ENCODE measurements at places on chromosomes 2 and 18.

DNA sequence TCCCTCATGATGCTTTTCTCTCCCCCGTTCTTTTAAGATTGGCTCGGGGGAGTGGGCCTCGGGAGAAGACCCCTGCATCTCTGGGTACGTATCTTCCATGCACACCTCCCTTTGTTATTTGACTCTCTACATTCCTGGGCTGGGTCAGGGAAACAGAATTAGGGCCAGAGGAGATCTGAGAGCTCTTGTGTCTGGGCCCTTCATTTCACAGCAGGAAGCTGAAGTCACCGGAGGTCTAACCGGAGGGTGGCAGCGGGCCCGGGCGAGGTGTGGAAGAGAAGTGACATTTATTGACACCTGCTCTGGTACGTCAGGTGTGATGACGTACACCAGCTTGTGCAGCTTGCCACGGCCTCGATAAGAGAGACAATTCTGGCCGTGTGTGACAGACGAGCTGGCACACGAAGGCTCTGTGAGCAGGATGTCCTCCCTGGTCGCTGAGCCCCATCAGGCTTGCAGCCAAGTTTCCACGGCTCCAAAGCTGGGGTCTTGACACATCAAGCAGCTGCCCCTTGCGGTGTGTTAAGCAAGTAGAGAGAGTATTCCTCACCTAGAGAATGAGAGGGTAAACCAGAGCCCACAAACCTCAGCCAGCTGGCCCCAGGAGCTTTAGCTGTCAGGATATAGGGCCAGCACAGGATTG, 30.4 kb downstream of the TOGARAM2 start:
- peak; percentile 95 for DNase-seq

- DNase-seq = no peak
Observed at GRCh38 chr2:219946529-219946928, 319.1 kb downstream of the SLC4A3 start.

DNA sequence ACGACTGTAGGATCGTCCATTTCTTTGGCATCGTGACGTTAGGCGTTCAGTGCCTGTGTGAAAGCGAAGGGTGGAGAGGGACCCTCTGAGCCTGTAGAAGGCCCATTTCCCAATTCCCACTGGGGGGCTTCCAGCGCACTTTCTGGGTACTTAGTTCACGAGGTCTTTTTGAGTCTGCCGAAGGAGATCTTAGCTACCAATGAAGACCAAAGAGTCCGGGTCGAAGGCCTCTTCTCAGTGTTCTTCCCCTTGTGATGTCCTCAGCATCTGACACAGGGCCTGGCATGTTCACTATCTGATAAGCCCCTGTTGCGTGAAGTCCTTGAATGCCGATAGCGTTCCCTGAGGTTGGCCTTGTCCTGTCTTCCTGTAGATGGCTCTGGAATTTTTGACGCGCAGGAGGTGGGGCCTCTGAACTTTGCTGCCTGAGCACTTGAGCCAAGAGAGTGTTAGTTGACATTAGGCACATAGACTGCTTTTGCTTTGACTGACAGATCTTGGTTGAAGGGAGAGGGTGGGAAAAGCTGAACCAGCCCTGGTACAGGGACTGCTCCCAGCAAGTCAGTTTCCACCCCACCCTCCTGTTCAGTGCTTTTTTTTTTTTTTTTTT, 52.8 kb downstream of the LDLRAD4 start:
- no peak for DNase-seq

GRCh38 chr2:42980764-42981416, 188.5 kb upstream of the HAAO start:
- no peak for DNase-seq

DNA sequence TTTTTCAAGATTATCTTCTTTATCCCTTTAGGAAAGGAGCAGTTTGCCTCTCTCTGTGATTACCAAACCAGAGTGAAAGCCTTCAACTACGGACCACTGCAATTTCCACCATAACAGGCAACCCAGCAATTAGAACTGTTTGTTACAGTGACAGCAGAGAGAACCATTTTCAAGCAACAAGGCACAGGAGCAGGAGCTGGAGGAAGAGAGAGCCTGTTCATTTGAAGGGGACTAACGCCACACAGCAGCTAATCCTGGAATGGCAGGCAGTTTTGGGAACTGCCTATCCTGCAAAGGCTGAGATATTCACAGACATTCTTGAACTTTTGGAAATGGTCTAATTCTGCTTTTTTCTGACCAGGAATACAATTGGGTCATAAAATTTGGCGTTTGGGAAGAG, 1541.9 kb upstream of the PIK3C3 start:
- DNase-seq = no peak

DNA sequence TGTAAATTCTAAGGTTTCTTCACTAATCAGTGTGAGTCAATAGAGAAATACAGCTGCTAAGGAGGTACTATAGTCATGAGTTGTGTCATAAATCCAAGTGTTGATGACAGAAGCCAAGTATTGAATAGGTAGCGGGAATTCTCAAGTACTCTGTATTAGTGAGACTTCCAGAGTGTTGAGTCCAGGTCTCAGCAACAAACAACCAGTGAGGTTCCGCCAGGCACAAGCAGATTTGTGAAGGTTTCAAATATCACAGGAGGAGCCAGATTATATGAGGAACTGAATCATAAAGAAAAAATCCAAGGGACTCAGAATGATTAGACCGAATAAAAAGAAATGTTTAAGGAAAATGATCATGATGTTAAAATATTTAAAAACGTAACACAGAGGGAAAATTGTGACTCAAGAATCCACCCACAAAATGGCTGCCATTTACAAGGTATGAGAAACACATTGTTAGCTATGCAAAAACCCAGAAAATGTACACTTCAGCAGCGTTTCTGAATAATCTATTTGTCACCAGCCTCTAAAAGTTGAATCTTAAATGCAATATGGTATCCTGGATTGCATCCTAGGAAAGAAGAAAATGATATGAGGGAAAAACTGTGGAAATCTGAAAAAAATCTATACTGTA, 27.3 kb upstream of the EVA1A start:
- no peak for DNase-seq

- DNase-seq = no peak
Observed at GRCh38 chr2:104849618-104850141, 4.2 kb upstream of the POU3F3 start.

GRCh38 chr18:46820863-46821262, 64.0 kb upstream of the ST8SIA5 start:
- no peak for DNase-seq

DNA sequence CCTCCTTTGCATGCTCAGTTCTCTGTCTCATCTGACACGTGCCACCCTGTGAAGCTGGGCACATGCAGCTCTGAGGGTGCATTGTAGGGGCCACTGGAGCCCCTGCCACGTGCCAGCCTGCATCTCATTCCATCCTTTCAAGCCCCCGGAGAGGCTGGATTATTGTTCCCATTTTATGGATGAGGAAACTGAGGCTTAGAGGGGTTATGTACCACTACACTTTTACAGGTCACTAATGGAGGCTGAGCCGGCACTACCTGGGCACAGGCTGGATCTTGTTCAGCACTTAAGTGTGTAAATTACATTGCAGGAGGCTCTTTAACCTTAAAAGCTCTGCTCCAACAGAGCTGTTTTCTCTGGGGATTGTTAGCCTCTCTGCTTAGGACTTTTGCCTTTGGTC, 47.5 kb downstream of the KCNIP3 start:
- no peak for DNase-seq

DNA sequence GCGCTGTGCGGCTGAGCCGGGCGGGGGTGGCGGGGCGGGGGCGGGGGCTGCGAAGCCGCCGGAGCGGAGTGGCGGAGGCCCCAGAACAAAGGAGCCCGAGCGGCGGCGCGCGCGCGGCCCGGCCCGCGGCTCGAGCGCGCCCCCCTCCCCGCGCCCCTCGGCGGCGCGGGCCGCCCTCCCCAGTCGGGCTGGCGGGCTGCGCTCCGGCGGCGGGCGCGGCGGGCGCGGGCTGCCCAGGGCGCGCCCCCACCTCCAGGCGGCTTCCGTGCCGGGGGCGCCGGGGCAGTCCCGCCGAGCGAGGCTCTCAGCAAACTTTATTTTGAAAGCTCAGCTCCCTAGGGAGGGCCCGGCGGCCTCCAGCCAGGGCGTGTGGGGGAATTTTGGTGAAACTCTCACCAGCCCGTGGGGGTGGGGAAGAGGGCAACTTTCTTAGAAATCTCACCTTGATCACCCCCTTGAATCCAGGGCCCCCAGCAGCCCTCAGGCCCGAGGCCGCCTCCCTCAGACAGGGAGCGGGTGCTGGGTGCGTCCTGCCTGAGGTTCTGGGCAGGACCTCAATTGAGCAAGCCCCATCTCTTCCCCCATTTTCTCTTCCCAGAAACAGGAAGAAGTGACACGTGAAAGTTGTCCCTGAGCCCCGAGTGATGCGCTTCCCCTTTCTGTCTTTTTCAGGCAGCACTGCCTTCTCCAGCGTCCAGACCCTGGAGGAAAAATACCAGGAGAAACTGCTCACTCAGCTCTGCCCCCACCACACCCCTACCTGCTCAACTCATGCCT, 786 bp downstream of the TET3 start:
- no peak for DNase-seq

DNA sequence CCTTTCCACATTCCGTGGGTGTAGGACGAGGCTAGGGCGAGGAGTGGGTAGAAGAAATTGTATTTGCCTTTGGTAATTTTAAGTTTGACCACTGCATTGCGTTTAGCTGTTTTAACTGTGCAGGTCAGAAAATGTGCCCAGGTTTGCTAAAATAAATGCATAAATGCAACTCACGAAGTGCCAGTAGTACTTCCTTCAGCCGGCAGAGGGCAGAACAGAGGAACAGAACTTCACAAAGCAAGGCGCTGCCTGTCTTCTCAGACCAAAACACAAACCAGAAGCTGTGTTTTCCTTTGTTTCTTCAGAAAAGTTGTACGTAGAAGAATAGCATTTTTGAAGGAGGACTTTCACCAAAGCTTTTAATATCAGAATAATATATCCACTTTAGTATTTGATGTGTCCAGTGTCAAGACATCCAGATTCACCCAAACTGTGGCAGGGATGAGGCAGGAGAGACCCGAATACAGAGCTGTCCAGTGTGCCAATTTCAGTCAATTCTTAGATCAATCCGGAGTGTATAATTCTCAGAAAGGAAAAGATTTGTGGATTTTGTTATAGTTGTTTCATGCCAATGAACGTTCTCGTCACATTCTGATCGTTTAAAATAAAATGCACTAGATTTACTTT, 348.6 kb downstream of the DLGAP1 start:
- peak; percentile 11 for DNase-seq

DNA sequence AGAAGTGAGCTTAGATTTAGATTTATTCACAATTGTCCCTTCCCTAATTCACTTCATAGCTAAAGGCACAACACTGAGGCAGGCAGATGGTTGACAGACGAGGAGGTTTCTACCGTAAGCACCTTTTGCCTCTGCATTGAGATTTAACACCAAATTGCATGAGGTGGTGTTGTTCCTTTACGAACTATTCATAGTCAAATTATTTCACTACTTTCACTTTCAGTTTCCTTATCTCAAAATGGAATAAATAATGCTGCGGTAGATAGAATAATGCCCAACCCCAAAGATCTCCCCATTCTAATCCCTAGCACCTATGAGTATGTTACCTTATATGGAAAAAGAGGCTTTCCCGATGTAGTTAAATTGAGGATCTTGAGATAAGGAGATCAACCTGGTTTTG, 58.9 kb upstream of the LINC00305 start:
- no peak for DNase-seq

- no peak for DNase-seq
Observed at GRCh38 chr2:207469451-207469850, 60.3 kb upstream of the CREB1 start.

GRCh38 chr2:225367482-225367881, 32.0 kb upstream of the NYAP2 start:
- no peak for DNase-seq

GRCh38 chr18:26803643-26804042, 61.9 kb downstream of the AQP4 start:
- no peak for DNase-seq

- DNase-seq = no peak
Observed at GRCh38 chr18:59994357-59994756, 94.6 kb downstream of the PMAIP1 start.

DNA sequence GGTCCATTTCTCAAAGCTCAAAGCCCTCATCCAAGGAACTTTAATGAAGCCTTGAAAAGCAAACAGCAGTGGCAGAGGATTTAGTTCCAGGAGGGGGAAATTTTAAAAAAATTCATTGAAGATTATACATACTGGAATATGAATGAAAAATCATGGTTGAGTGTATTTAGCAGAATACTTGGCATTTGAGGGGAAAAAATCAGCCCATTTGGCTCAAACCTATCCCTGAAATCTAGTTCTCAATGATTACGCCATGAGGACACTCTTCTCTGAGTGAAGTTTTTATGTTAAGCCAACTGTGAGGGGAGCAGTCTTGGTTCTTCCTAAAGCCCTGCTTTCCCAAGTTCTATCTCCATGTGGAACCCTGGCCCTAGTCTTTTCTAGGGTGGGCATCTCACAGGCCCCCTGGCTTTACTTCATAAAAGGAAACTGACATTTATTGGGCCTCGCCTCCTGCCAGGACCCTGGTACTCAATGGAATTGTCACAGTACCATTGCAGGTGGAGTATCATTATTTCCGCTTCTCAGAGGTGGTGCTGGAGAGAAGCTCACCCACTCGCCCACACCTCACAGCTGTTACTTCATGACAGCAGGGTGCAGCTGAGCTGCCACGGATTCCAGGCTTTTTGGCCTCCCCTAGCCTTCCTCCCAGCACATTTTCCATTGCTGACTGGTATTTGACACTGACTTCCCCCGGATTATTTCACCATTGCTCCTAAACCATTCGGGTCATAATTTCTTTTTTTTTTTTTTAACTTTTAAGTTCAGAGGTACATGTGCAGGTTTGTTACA, 56.8 kb downstream of the NXPH2 start:
- no peak for DNase-seq

- no peak for DNase-seq
Observed at GRCh38 chr2:201933792-201934237, 99.8 kb upstream of the FZD7 start.

GRCh38 chr2:20093263-20094141, 42.1 kb upstream of the LAPTM4A start:
- DNase-seq = no peak

- DNase-seq = no peak
Observed at GRCh38 chr2:186308347-186308746, 177.7 kb upstream of the ZC3H15 start.

GRCh38 chr2:46167406-46167805, 129.8 kb upstream of the EPAS1 start:
- no peak for DNase-seq

- DNase-seq = no peak
Observed at GRCh38 chr2:101628030-101628392, 69.5 kb upstream of the MAP4K4 start.

DNA sequence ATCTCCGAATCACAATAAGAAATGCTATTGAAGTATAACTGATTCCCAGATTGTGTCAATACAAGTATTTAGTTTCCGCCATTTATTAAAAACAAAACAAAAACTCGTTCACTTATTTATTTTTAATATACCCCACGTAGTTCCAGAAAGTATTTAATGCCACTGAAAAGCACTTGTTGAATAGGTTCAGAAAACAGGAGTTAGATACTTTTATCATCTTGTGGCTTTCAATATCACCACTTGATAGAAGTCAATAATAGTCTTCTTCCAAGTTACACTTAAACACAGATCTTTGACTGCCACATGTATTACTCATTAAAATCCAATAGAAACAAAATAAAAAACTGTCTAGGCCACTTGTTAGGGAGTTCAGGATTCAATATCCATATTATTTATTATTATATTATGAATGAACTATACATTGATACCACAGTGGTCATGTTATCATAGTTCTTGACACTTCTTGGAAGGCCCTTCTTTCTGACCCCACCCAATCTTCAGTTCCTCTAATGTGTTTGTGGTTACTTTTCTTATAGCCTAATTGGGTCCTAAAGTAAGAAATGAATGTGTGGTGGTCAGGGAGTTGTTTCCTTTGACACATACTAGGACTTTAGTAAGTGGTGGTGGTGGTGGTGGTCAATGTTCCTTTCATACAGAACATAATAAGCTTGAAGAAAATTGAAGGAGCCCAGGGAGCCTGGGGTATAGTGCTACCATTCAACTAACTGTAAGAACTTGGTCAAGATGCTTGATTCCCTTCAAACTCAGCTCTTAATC, 221.3 kb upstream of the ITGA4 start:
- DNase-seq = no peak

Data from T-helper 2 cell (primary cell).